CD4-positive, alpha-beta T cell treated with Interleukin-6 at 100 ng/mL for 8 hours (primary cell): ENCODE measurements at places on chromosomes 3 and 15.

- no peak for DNase-seq
These were observed 31.6 kb downstream of the KY start for GRCh38 chr3:134619301-134619615.

DNA sequence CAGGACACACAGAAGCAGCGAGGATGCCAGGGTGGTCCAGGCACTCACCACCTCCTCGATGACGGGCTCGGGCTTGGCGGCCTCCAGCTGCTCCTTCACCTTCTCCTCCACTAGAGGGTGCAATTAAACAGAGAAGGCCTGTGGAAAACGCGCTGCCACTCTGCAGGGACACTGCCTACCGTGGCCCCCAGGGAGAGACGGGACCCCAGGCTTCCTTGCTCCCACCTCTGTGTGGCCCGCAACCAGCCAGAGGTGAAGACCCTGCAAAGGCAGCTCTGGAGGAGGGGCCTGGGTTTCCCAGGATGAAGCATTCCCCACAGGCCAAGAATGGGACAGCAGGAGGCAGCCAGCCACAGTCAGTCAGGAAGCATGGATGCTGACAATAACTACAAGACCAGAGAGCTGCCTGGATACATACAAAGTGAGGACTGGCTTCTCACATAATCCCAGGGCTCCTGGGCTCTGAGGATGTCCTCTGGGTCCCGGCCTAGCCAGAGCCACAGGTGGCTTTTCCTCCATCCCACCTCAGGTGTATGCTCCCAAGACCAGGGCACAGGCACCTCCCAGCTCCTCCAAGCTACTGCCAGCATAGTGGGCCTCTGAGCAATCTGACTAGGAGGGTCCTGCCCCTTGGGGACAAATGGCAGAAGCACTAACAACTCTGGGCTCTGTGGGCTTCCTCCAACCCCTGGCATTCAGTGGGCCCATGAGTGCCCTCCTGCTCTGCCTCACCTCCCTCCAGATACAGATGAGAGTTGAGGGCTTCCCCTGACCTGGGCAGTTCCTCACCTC, 46.2 kb downstream of the PTH1R start:
- peak; percentile 27 for DNase-seq

- no peak for DNase-seq
These were observed 91.1 kb downstream of the MEIS2 start for GRCh38 chr15:37009288-37009687.

DNA sequence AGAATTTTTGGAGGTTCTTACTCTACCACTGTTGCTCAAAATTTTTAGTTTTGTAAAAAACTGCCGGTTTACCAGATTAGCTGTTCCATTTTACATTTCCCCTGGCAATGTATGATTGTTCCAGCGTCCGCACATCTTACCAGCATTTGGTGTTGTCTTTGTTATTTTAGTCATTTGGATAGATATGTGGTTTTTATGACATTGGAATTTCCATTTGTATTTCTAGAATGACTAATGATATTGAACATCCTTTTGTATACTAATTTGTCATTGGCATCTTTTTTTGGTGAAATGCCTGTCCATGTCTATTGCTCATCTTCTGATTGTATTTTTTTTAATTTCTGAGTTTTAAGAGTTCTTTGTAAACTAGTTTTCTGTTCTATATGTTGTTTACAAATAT, 28.5 kb downstream of the LRRC28 start:
- DNase-seq: no peak

DNA sequence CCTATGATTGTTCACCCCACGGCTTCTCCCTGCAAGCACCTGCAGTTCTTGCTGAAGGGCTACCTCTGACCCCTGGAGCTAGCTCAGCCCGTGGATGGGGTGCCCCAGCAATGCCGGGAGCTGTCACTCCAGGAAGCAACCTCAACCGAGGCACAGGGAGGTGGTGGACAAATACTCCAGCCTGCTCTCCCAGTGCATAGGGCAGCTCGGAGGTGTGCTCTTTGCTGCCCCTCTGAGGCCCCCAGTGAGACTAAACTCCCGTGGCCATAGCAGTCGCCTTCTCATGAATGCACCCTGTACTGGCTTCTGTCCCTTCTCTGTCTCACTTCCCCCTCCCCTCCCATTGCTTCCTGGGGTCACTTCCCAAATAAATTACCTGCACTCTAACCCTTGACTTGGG, 48.5 kb downstream of the LINGO1 start:
- DNase-seq: no peak

DNA sequence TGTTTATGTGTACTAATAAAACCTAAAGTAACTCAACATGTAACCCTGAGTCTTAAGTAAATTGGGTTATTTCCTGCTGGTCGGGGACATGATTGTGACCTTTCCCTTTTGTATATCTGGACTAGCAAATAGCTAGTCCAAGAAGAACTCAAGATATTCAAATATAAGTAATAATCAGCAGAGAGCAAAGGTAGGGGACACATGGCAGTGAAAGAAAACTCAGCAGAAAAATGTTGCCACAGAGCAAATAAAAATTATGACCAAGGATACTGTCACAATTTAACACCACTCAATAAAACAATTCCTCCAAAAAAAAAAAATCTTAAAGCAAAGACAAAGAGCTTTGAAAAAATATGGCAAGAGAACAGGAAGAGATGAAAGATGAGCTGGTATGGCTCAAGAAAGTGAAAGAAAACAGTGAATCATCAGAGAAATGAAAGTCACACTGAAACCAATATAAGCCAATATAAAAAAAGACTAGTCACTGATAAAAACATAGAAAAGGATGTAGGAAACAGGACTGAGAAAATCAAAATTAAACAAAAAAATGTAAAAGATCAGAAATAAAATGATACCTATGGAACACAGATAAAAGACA, 43.4 kb downstream of the HLTF start:
- DNase-seq: no peak

- DNase-seq: no peak
These were observed 270.7 kb upstream of the LRTM1 start for GRCh38 chr3:55198554-55198953.

DNA sequence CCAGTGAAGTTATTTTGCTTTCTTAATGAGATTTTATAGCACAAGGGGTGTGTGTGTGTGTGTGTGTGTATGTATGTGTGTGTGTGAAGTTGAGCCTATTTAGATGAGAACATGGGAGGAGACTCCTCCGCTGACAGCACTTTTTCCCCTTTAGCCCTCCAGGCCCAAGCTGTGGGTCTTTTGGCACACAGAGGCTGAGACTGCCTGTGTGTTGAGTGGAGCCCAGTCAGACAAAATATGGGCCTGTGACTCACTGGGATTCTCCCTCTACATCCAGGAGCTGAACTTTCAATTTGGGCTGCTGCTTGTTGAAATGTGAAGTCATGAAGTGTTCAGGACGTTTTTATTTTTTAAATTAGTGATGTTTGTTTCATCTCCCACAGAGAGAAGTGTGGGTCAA, 108.0 kb downstream of the MFSD1 start:
- no peak for DNase-seq

- DNase-seq: peak; percentile 16
These were observed 121.8 kb downstream of the PDZRN3 start for GRCh38 chr3:73502609-73503583.

- DNase-seq: no peak
These were observed 45.2 kb downstream of the SPRED1 start for GRCh38 chr15:38297623-38298388.

- no peak for DNase-seq
These were observed 49.8 kb upstream of the TEX264 start for GRCh38 chr3:51621091-51621892.

DNA sequence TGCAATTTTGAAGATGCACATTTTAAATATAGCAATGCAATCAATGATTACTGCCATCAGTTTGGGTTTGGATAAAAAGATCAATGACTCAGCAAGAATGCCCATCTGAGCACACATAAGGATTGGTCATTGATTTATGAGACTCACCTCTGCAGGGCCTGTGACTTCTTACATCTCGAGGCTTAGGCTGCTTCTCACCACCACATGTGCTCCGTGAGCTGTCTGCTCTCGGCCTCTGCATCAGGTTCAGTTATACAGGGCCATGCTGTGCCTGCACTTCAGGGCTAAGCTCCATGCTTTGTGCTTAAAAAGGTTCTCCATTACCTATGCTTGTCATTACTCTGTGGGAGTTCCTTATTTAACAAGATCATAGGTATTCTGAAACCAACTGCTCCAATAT, 887.5 kb downstream of the DIPK2A start:
- DNase-seq: no peak

- DNase-seq: no peak
These were observed 275.1 kb upstream of the LRTM1 start for GRCh38 chr3:55203006-55203405.

DNA sequence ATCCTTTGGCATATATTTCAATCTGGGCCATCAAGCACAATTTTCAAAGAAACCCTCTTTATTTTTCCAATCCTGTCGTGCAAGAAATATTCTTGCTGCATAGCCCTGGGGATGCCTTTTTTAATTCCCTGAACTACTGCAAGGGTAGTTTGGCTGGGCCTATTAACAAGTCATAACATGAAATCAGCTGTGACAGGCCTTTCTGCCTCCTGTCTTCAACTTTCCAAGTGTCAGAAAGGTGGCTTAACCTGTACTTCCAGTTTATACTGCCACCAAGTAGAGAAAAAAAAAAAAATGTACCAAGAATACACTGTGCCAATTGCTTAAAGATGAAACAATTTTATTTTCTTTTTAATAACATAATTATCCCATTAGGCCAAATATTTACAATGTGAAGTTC, 32.4 kb upstream of the SPPL2A start:
- no peak for DNase-seq

DNA sequence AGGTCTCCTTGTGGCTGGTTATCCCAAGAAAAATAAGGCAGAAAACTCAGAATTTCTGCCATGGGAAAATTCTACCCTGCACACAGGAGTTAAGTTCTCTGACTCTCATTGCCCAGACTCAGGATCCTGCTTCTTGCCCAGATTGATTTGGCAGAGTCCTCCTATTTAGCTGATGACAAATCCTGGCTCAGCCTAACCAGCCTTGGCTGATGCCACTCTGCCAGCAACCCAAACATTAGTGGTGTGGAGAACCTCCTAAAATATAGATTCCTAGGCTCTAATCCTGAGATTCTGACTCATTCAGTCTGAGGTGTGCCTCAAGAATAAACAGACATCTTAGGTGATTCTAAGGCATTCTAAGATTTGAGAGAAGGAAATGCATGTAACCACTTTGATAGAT, 60.5 kb upstream of the ACTC1 start:
- no peak for DNase-seq

- no peak for DNase-seq
These were observed 155.0 kb upstream of the GPR149 start for GRCh38 chr3:154584974-154585373.

- peak; percentile 32 for DNase-seq
These were observed 26.4 kb upstream of the ATP8B4 start for GRCh38 chr15:50145451-50145872.

- DNase-seq: no peak
These were observed 14.6 kb downstream of the CHSY1 start for GRCh38 chr15:101237251-101237650.

DNA sequence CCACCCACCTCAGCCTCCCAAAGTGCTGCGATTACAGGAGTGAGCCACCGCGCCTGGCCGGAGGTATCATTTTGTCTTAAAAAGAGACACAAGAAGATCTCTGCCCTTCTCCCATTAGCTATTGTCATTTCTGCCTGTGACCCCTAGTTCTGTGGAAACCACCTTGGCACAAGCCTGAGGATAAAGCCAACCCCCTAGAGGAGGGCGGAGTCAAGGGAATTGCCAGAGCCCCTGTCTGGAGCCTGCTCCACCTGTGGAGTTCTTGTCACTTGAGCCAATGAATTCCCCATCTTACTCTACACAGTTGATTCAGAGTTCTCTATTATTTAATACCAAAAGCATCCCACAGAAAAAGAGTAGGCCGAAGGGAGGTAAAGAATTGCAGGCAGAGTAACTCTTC, 34.9 kb upstream of the KLHL6 start:
- no peak for DNase-seq

GRCh38 chr15:35246451-35246850, 161.4 kb upstream of the NANOGP8 start:
- DNase-seq: no peak

- no peak for DNase-seq
These were observed 2.2 kb downstream of the C3orf80 start for GRCh38 chr3:160227419-160227818.

DNA sequence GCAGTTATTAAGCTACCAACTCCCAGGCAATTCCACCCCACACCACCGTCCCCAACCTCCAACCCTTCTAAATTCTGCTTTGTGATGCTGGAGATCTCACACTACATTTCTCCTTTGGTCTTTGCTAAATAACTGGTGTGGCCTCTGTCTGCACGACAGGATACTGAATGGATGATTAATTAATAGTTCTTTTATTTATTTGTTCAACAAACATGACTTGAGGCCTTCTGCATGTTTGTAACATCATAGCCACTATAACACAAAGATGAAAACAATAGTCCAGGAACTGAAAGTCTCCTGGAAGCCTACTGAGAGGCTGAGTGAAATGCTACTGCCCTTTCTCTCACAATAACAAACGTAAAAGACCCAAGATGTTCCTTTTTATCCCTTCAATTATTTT, 609.5 kb upstream of the UBE2E2 start:
- no peak for DNase-seq

DNA sequence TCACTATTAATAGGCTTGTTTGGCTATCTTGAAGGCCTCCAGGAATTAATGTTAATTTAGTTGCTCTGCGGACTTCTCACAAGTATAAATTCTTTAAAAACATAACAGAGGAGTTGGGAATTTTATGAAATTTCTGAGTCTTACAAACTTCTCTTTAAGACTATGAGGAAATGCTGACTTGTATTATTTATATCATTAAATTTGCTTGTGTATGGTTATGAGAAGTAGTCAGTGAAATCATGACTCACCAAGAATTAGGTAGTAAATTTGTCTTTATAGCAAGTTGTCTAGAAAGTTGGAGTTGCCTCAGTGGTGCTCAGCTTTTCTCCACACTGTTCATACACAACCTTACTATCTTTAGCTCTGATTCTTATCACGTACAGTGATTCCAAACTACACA, 26.5 kb downstream of the PHLDB2 start:
- no peak for DNase-seq

GRCh38 chr3:128152419-128153155, 694 bp upstream of the EEFSEC start:
- peak; percentile 52 for DNase-seq

DNA sequence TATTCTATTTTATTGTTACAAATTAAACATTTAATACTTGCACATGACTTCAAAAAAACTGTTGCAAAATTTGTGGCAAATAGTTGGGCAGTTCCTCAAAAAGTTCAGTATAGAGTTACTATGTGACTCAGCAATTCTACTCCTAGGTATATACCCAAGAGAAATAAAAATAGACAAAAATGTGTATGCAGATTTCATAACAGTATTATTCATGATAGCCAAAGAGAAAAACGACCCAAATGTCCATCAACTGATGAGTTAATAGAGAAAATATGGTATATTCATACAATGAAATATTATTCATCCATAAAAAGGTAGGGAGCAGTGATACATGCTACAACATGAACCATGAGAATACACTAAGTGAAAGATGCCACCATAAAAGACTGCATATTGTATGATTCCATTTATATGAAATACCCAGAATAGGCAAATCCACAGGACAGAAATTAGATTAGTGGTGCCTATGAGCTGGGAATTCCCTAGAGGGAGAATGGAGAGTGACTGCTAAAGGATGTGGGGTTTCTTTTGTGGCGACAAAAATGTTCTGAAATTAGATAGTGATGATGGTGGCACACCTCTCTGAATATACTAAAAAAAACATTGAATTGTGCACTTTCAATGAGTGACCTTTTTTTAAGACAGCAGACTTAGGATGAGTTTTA, 31.6 kb upstream of the CLASP2 start:
- no peak for DNase-seq

- no peak for DNase-seq
These were observed 17.1 kb downstream of the HEXA start for GRCh38 chr15:72358650-72359171.
